ENCODE measurements at places on chromosomes 7 and 10.

DNA sequence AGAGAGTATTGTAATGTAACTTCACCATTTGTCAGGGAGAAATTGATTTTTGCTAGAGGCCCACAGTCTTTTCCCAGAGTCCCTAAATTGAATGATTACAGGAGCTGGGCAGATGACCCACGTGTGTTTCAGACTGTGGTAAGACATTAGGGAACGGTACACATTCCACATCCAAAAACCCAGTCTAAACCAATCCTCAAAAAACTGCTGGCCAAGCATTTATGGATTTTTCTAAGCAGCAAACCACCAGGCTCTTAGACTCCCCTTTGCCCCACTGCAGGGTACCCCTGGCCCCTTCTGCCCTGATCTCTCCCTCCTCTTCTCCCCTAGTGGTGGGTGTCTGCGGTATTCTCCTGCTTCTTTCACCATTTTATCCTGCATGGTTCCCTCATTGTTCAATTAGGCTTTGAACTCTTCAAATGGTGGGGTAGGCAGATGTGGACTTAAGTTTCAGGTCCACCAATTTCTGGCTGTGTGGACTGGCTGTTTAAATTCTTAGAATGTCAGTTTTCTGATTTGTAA is 135.5 kb upstream of the SORCS3 start:
- no peak for DNase-seq

DNA sequence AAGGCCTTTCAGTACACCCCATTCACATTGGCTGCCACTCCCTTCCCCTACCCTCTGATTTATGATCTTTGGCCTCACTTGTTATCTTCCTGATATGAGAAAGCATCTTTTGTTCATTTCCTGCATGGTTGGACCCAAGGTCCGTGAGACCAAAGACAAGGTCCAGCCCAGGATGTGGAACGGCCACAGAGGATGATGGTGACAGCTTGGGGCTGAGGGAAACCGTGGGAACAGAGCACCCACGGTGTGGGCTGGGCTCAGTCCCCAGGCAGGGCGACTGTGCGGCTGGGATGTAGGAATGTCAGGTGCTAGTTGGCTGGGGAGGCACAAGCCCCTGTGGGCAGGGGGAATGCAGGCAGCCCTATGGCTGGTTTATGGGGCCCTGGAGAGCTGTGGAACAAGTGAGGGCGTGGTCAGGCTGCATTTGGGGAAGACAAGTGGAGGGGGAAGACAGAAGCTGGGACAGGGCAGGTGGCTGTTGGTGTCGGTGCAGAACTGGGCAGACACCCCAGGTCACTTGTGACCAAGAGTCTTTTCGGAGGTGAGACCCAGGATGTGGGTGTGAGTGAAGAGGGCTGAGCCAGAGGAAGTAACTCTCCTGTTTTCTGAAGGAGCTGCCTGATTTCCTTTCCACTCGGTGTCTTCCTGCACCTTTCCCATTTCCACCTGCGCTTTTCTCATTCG is 51.7 kb upstream of the IGFBP3 start:
- no peak for DNase-seq

- no peak for DNase-seq
Measured at GRCh38 chr7:141990011-141990725, 5.5 kb upstream of the MGAM start.

DNA sequence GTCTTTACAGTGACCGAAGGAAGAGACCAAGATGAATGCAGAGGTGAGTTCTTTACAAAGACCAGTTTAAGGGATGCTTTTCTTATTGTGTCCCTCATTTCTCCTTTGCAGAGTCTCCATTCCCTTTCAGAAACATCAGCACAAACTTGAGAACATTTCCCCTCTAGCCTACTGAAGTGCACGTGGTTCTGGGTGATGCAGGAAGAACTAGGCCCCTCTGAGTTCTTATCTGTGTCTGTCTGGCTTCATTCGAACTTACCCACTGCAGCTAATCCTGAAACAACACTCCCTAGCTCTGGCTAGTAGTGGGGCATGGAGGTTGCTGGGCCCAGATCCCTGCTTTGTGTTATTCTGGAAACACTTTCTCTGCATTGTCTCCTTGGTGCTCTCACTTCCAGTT is 12.6 kb downstream of the BLVRA start:
- DNase-seq, result no peak

DNA sequence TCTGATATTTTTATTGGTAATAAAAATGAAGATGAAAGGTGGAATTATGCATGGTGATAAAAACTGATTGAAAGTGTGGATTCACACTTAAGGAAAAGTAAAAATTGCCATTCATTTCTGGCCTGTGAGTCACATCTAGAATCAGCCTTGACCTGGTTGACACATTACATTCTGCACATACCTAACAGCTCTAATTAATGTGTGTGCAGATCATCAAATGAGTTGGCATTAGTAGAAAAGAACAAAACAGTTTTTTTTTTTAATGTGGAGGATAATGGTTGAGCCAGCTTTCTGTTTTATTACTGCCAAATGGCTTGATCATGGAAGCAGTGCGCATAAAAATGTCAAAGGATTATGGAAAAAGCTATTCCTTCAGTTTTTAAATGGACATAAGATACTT is 142.6 kb upstream of the TMEM196 start:
- DNase-seq, result no peak

- DNase-seq, result no peak
Measured at GRCh38 chr7:100126239-100126930, 382 bp upstream of the MBLAC1 start.

- DNase-seq, result no peak
Measured at GRCh38 chr7:11082552-11083213, 109.0 kb downstream of the PHF14 start.

- no peak for DNase-seq
Measured at GRCh38 chr10:72228318-72228751, 12.3 kb upstream of the ASCC1 start.

All from glutamatergic neuron (in vitro differentiated cells).